Mucosa of gallbladder (tissue), 1 donor: ENCODE measurements at places on chromosomes 16 and 17.

- no peak for DNase-seq
Measured at GRCh38 chr16:83220066-83220465, 587.7 kb upstream of the HSBP1 start.

DNA sequence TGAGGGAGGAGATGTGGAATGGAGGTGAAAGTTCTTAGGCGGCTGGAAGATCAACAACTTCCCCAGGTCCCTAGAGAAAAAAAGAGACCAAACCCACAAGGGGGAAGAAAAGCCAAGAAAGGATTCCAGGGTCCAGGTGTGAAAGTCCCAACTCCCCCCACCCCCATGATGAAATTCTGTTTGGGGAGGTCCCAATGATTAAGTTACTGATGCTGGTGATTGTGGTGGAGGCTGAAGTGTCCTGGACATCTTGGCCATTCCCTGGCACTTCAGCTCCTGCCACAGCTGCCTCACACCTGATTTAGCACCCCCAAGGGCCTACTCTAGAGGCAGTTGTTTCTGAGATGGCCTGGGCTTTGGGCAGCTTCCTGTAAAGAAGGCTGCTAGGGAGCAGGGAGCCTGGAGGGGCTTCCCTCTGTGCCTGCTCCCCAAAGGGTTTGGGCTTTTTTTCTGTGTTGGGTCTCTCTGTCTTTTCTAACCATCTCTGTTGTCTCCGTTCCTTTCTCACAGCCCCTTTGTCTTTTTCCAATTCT is 13.1 kb downstream of the HOXB4 start:
- DNase-seq = no peak

DNA sequence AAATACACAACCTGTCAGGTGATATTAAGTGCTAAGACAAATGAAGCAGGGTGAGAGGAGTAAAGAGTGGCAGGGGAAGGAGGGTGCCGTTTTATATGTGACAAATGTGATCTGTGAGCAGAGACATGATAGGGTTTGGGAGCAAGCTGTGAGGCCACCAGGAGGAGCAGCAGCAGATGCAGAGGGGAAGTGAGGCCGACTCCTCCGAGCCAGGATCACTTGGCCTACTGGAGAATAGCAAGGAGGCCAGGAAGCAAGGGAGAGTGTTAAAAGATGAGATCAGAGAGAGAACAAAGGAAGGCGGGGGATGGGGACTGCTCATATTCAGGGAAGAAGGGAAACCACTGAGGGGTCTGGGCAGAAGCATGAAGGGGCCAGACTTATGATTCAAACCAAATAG is 129.4 kb downstream of the TANGO6 start:
- no peak for DNase-seq

- DNase-seq = peak; percentile 32
Measured at GRCh38 chr17:29291163-29291752, 2.7 kb downstream of the NUFIP2 start.

DNA sequence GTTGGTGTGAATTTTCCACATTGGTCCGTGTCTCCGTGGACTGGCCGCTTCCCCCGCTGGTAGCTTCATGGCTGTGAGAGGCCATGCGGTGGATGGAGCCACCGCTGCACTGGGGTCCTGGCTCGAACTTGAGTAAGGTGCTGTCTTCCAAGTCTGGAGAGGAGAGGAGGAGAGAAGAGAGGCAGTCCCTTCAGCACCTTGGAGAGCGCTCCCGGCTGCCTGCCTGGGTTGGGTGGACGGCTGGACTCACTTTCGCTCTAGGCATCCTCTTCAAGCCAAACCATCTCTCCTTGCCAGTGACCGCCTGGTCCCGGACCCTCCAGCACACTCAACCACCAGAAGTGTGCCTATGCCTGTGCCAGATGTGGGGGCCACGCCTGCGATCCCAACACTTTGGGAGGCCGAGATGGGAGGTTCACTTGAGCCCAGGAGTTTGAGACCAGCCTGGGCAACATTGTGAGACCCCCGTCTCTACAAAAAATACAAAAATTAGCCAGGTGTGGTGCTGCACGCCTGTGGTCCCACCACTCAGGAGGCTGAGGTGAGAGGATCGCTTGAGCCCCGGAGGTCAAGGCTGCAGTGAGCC is 6.2 kb downstream of the JPH3 start:
- peak; percentile 57 for DNase-seq

DNA sequence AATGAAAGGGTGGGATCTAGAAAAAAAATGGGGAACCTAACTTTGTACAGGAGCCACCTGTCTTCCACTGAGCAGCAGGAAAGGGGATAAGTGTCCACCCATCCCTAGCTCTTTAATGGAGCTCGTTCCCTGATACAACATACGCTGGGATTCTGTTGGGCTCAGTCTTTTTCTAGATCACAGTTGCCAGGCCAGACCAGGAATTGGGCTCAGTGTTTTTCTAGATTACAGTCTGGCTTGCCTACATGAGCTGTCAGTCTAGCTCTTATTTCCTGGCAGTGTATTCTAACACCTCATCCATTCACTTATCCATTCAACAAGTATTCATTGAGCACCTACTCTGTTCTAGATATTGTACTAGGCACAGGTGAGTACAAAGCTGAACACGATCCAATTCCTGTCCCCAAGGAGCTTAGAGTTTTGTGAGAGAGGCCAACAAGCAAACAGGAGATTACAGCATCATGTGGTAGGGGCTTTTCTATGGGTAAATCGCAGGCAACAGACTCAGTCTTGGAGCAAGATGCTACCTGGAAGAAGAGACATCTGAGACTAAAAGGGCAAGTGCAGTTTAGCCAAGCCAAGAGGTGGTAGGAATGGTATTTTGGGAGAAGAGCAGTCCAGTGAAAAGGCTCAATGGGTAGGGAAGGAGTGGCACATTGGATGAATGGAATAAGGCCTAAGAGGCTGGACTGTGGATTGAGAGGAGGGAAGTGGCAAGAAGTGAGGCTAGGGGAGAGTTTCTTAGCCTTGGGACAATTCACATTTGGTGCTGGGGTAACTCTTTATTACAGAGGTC is 138.0 kb upstream of the HS3ST2 start:
- DNase-seq = no peak

GRCh38 chr16:88363239-88363891 is 19.4 kb upstream of the ZNF469 start:
- DNase-seq = no peak

- no peak for DNase-seq
Measured at GRCh38 chr17:65824901-65825300, 263.5 kb upstream of the AXIN2 start.

GRCh38 chr17:76940295-76940694 is 72.1 kb downstream of the MGAT5B start:
- DNase-seq = no peak

DNA sequence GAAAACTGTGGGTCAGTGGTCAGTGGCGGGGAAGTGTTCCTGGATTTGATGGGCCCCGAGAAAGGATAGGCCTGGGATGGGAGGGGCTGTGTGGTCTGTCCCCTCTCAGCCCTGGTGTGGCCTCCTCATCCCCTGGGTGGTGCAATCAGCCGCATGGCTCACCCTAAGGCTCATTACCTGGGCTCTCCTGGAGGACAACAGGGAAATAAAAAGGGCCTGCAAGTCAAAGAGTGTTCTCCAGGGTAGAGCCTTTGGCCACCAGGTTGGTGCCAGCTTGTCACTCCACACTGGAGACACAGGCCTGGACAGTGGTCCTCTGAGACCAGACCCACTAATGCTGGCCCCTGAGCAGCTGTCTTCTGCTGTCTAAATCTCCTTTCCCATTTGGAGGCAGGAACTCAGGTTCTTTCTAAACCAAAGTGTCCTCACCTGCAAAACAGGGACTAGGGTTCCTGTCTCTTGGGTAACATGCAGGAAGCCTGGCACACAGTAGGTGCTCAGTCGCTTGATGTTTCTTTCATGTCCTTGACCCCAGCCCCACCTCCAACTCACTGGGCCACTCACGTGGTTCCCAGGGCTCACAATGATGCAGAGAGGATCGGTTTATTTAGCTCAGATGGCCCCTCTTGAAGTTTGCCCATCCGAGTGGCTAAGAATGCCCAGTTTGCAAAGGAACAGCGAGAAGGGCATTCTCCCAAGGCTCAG is 2.4 kb downstream of the NDRG4 start:
- DNase-seq = no peak
